Large intestine (tissue), 12 donors: ENCODE measurements at places on chromosomes 16 and 17. TPM values are rescaled to one million over a fixed set of nuclear protein-coding genes. Genes with fewer than 3 reads are reported as not detected.

- peaks cover 2% of the 10 kb centered on the region for H3K27me3 ChIP-seq
- H3K36me3 ChIP-seq: no peaks in the 10 kb centered on the region
- no peaks in the 10 kb centered on the region for H3K4me1 ChIP-seq
- no peak overlapping the region for H3K4me3 ChIP-seq
- no peak overlapping the region for H3K27ac ChIP-seq
These were observed 114.0 kb downstream of the SPECC1 start for GRCh38 chr17:20123209-20123608.

The PDILT gene
- polyA plus RNA-seq: not detected

The PITPNM3 gene
- 1.4 TPM for polyA plus RNA-seq

DNA sequence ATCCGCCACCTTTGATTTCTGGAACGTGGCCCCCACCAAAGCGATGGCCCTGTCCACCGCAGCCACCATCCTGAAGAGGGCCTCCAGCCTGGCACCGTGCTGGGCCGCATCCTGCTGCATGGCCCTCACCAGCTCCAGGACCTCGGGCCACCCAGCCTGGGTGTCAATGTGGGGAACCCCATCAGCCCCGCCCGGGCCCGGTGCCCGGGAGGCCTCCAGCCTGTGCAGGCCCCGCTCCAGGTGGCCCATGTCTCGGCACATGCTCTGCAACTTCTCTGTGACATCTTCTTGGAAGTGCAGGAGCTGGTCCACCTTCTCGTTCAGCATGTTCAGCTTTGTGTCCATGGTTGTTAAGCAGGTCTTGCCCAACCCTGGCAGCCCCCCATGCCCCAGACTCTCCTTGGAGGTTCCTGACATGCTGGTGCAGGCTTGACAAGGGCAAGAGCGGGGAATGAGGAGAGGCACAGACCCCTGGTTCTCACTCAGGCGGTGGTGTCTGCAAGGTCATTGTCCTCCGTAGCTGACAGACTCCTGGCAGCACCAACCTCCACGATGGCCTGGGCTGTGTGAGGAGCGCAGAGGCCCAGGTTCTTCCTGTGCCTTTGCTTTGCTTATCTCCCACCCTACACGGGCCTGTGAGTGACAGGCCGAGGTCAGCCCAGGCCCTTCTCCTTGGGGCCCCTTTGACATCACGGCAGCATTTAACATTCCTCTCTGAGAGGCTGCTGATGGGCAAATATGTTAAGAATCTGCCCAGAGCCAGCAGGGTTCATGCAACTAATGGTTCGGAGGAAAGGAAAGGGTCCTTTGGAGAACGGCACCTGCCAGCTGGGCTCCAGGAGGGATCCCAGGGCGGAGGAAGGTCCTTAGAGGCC, at the start of gene MYLK3:
Gene MYLK3 (minus strand): TSS at position 568 of the 875 bp plus-strand sequence. CDS start 151 bp downstream, at position 417.
- no peak within 1 kb of the TSS for H3K4me3 ChIP-seq
- H3K27me3 ChIP-seq: no peaks in the 10 kb centered on the region
- H3K36me3 ChIP-seq: no peaks in the 10 kb centered on the region
- H3K4me1 ChIP-seq: no peaks in the 10 kb centered on the region
- H3K27ac ChIP-seq: no peak within 1 kb of the TSS
- no peak for DNase-seq

The PSMD7 gene
- 80.9 TPM for polyA plus RNA-seq

DNA sequence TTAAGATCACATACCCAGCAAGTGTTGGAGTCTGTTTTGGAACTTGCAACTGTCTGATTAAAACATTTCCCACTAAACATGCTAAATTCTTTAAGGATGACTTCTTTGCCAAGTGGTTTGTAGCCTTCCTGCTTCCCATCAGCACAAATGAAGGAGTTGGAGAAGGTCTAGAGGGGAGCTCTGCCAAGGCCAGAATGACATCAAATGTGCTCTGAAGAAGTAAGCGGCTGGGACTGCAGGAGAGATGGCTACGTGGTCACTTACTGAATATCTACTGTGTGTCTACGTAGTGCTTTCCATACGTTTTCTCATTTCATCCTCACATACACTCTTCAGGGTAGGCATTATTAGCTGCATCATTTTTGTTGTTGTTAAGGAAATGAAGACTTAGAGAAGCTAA, 135.7 kb upstream of the NLRP1 start:
- no peaks in the 10 kb centered on the region for H3K4me1 ChIP-seq
- H3K27ac ChIP-seq: no peak overlapping the region
- H3K27me3 ChIP-seq: no peaks in the 10 kb centered on the region
- no peak overlapping the region for H3K4me3 ChIP-seq
- no peak for DNase-seq

- peak; percentile 66 for DNase-seq
- H3K4me3 ChIP-seq: peak overlapping the region; percentile 49
- peaks cover 5% of the 10 kb centered on the region for H3K36me3 ChIP-seq
- H3K27ac ChIP-seq: peak overlapping the region; percentile 18
- H3K27me3 ChIP-seq: no peaks in the 10 kb centered on the region
These were observed 18.3 kb downstream of the COQ7 start for GRCh38 chr16:19085679-19086200.

The WBP2 gene
- 107 TPM for polyA plus RNA-seq

The MT1A gene
- 0.31 TPM for polyA plus RNA-seq

- DNase-seq: no peak
- H3K4me1 ChIP-seq: no peaks in the 10 kb centered on the region
- H3K36me3 ChIP-seq: no peaks in the 10 kb centered on the region
- H3K27ac ChIP-seq: no peak overlapping the region
- H3K27me3 ChIP-seq: no peaks in the 10 kb centered on the region
- H3K4me3 ChIP-seq: no peak overlapping the region
These were observed 20.4 kb upstream of the CDH11 start for GRCh38 chr16:65142276-65142675.

- H3K36me3 ChIP-seq: peaks cover 27% of the 10 kb centered on the region
- no peak overlapping the region for H3K4me3 ChIP-seq
- no peak for DNase-seq
- peaks cover 45% of the 10 kb centered on the region for H3K4me1 ChIP-seq
- no peak overlapping the region for H3K27ac ChIP-seq
These were observed 50.1 kb upstream of the DDX52 start for GRCh38 chr17:37693328-37693727.

DNA sequence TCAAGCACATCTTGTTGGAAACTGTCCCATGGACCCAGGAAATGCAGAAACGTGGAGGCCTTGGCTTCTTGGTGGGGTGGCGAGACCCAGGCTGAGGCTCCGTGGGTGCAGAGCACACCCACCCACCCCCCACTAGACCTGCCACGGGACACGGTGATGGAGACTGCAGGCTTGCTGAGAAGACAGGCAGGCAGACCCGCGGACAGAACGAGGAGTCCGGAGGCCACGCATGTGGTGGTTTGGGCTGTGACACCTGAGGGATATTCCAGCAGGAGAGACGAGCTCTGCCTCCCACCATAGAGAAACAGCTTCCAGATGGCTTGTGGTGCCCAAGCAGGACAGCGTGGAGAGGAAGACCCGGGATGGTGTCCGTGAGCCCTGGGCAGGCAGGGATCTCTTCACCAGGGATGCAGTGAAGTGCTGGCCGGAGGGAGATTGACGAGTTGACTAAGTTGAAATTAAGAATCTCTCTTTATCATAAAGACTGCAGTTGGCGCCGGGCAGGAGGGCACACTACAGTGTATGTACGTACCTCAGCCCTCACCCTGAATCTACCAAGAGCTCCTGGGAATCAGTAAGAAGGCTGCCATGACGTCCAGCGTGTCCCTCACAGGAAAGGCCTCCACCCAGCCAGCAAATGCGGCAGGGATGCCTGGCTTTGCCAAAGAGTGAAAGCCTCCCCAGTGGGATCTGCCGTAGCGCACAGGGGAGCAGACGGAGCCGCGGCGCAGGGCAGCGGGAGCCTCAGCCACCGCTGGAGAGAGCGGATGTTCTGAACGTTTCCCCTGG, 8.2 kb downstream of the UBE2I start:
- DNase-seq: no peak
- peaks cover 5% of the 10 kb centered on the region for H3K4me1 ChIP-seq
- no peak overlapping the region for H3K4me3 ChIP-seq
- no peaks in the 10 kb centered on the region for H3K27me3 ChIP-seq
- H3K36me3 ChIP-seq: peaks cover 91% of the 10 kb centered on the region

- H3K27ac ChIP-seq: no peak overlapping the region
- DNase-seq: no peak
- peaks cover 3% of the 10 kb centered on the region for H3K4me1 ChIP-seq
- no peak overlapping the region for H3K4me3 ChIP-seq
These were observed 16.2 kb upstream of the PVALEF start for GRCh38 chr17:81148986-81149533.

GRCh38 chr16:60142619-60143347, 1408.7 kb upstream of the GOT2 start:
- no peaks in the 10 kb centered on the region for H3K36me3 ChIP-seq
- no peak for DNase-seq
- no peak overlapping the region for H3K27ac ChIP-seq
- H3K4me1 ChIP-seq: no peaks in the 10 kb centered on the region

- DNase-seq: no peak
- no peaks in the 10 kb centered on the region for H3K36me3 ChIP-seq
- no peaks in the 10 kb centered on the region for H3K4me1 ChIP-seq
These were observed 96.7 kb downstream of the SEC14L1 start for GRCh38 chr17:77237232-77238008.

GRCh38 chr17:48492401-48493298, 38.2 kb downstream of the HOXB1 start:
- no peaks in the 10 kb centered on the region for H3K36me3 ChIP-seq
- H3K27me3 ChIP-seq: peaks cover 55% of the 10 kb centered on the region
- peak overlapping the region; percentile 31 for H3K27ac ChIP-seq
- peak overlapping the region; percentile 13 for H3K4me3 ChIP-seq
- DNase-seq: peak; percentile 40

DNA sequence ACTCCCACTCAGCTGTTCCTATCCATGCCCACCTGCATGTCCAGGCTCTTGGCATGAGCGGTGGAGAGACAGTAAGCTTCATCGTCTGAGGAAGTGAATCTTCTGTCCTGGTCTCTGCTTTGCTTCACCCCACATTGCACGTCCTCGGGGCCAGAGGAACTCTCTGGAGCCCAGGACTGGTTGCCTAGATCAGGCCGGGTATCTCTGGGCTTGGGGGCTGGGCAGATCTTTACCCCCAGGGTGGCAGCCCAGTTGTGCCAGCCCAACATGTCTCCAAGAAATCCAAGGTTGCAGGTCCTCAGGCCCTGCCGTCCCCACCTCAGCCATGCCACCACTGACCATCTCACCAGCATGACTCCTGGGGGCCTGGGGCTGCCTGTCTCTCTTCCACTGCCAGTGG, 58.3 kb downstream of the BEAN1 start:
- H3K27me3 ChIP-seq: no peaks in the 10 kb centered on the region
- no peak overlapping the region for H3K4me3 ChIP-seq
- no peak overlapping the region for H3K27ac ChIP-seq
- H3K4me1 ChIP-seq: no peaks in the 10 kb centered on the region
- DNase-seq: no peak

DNA sequence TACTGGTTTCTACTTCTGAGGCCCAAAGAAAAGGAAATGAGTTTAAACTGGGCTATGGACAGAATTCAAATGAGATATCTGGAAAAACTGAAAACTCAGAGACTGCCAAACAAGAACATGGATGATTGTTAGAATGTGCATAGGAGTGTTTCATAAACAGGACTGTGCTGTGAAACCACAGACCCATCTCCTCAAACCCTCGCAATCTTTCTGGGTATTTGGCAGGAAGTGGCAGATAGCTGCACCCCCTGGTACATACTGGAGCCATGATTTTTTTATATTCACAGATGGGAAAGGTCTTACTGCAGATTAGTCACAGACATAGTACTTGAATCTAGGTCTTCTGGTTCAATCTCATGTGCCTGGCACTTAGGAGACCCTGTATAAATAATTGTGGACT, 145.0 kb downstream of the CCDC182 start:
- H3K4me3 ChIP-seq: no peak overlapping the region
- peaks cover 4% of the 10 kb centered on the region for H3K4me1 ChIP-seq
- H3K36me3 ChIP-seq: peaks cover 16% of the 10 kb centered on the region
- no peak overlapping the region for H3K27ac ChIP-seq
- DNase-seq: no peak
